ENCODE measurements at places on chromosomes 3 and 15. TPM values are rescaled to one million over a fixed set of nuclear protein-coding genes. Genes with fewer than 3 reads are reported as not detected.

Gene ITPKA
- polyA plus RNA-seq, result not detected

Gene TNFAIP8L3
- not detected for polyA plus RNA-seq

DNA sequence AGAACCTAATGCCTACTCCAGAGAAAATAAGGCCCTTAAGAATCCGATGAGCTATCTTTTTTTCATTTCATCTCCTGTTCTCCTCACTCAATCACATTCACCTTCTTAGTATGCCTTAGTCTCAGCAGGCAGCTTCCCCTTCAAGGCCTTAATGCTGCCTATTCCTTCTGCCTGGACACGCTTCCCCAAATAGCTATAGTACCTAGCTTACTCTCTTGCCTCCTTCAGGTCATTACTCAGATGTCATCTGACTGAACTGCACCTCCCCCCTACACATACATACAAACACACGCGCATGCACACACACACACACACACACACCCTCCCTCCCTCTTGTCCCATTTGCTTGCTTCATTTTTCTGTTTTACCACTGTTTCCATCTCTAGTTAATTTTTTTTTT, 191.5 kb upstream of the MLF1 start:
- no peak for DNase-seq
- H3K36me3 ChIP-seq, result no peaks in the 10 kb centered on the region
- no peaks in the 10 kb centered on the region for H3K4me1 ChIP-seq
- H3K27me3 ChIP-seq, result no peaks in the 10 kb centered on the region
- H3K27ac ChIP-seq, result no peak overlapping the region
- H3K4me3 ChIP-seq, result no peak overlapping the region

DNA sequence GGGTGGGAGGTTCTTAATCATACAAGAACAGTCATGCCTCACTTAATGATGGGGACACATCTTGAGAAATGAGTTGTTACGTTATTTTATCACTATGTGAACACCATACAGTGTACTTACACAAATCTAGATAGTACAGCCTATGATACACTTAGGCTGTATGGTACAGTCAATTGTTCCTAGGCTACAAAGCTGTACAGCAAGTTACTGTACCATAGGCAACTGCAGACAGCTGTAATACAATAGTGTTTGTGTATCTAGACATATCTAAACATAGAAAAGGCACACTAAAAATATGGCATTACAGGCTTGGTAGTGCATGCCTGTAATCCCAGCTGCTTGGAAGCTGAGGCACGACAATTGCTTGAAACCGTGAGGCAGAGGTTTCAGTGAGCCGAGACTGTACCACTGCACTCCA, 55.7 kb upstream of the PLXND1 start:
- H3K27ac ChIP-seq, result no peak overlapping the region
- no peaks in the 10 kb centered on the region for H3K27me3 ChIP-seq
- no peaks in the 10 kb centered on the region for H3K36me3 ChIP-seq
- DNase-seq, result no peak
- no peak overlapping the region for H3K4me3 ChIP-seq
- H3K4me1 ChIP-seq, result peaks cover 9% of the 10 kb centered on the region

GRCh38 chr3:110420158-110420641, 651.4 kb upstream of the NECTIN3 start:
- DNase-seq, result no peak
- H3K4me1 ChIP-seq, result no peaks in the 10 kb centered on the region
- no peak overlapping the region for H3K27ac ChIP-seq
- H3K27me3 ChIP-seq, result peaks cover 2% of the 10 kb centered on the region
- H3K4me3 ChIP-seq, result no peak overlapping the region
- no peaks in the 10 kb centered on the region for H3K36me3 ChIP-seq

DNA sequence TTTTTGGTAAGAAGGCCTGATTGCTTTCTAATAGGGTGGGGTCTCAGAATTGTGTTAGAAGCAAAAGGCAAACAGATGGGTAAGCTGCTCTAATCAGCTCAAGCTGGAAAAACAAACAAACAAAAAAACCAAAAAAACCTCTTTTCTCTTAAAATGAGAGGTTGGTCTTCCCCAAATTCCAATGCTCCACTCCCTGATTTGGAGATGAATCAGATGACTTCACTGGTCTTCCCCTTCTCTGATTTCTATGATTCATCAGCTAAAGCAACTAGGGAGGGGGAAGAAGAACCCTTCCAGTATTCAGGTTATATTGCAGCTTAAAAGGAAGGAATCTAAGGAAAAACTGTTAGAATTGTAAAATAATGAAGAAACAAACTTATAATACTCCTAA, 9.6 kb upstream of the ANXA2 start:
- H3K36me3 ChIP-seq, result peaks cover 5% of the 10 kb centered on the region
- no peaks in the 10 kb centered on the region for H3K27me3 ChIP-seq

- peak overlapping the region; percentile 84 for H3K27ac ChIP-seq
- peaks cover 5% of the 10 kb centered on the region for H3K36me3 ChIP-seq
- no peak for DNase-seq
- H3K27me3 ChIP-seq, result peaks cover 5% of the 10 kb centered on the region
- H3K4me3 ChIP-seq, result peak overlapping the region; percentile 85
Observed at GRCh38 chr3:126476166-126477060, 722 bp upstream of the ZXDC start.

All from immature natural killer cell (primary cell).